ENCODE measurements at places on chromosomes 5 and 9. TPM values are rescaled to one million over a fixed set of nuclear protein-coding genes. Genes with fewer than 3 reads are reported as not detected.
A peak's percentile ranks its signal among the peaks of the same experiment; 100 is the strongest.

GRCh38 chr5:575636-576035 is 36.5 kb upstream of the CEP72 start:
- DNase-seq: no peak

GRCh38 chr9:89191004-89191403 is 12.4 kb upstream of the SHC3 start:
- DNase-seq: no peak

GRCh38 chr9:130138171-130138653 is 34.0 kb upstream of the NCS1 start:
- peak; percentile 94 for DNase-seq

GRCh38 chr5:55101556-55102276 is 730 bp upstream of the GZMA start:
- no peak for DNase-seq

The EMB gene
- 18.5 TPM for total RNA-seq

The SVEP1 gene
- not detected for total RNA-seq

Data from HT1080 (cell line).